ENCODE measurements at places on chromosomes 3 and 15.
A peak's percentile ranks its signal among the peaks of the same experiment; 100 is the strongest.

- peak; percentile 89 for DNase-seq
Observed at GRCh38 chr3:120688121-120688520, 6.1 kb upstream of the HGD start.

DNA sequence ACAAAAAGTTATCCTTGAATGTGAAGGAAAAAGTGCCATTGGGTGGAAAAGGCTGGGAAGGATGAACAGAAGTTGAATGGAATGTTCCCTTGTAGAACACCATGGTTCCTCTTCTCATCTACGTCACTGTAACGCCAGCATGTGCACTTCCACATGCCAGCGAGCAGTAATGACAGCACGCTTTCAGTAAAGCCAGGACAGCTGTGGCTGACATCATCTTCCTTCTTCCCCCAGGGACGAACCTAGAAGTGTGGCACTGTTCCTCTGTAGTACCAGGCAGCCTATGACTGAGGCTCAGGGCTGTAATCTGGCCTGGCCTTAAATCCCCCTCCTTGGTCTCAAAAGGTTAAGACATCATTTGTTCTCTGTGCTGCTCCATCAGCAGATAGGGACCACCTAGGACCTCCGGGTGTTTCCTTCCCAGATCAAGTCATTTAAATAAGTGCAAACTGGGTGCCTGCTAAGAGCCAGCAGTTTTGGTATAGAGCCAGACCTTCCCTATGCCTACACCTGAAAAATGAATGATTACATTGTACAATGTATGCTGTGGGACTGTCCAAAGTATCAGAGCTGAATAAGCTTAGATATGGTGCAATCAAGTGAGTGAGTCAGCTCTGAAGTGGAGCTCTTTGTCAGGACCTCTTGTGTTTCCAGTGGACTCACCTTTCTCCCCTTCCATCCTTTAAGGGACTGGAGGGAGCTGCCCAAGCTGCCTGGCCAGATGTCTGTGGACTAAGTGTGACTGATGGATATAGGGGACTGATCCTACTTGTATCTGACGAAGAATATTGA lies 5.6 kb upstream of the SRPRB start:
- no peak for DNase-seq

DNA sequence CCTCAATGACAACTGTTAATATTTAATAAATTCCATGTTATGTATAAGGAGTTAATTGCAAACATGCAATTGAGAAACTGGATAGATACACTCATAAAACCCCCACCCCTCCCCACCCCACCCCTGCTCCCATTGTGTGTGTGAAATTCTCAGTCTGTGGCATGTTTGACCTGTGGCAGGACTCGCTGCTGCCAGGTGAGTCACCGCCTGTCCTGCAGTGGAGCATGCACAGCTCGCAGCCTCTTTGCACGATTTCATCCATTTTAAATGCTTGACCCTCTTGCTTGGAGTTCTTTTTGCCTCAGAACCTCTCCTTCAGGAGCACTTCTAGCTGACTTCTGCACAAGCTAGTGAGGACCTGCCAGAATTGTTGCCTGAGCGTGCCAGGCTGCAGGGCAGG lies 5.3 kb upstream of the APEH start:
- no peak for DNase-seq

- DNase-seq, result no peak
Observed at GRCh38 chr15:71547011-71547410, 263.3 kb upstream of the NR2E3 start.

DNA sequence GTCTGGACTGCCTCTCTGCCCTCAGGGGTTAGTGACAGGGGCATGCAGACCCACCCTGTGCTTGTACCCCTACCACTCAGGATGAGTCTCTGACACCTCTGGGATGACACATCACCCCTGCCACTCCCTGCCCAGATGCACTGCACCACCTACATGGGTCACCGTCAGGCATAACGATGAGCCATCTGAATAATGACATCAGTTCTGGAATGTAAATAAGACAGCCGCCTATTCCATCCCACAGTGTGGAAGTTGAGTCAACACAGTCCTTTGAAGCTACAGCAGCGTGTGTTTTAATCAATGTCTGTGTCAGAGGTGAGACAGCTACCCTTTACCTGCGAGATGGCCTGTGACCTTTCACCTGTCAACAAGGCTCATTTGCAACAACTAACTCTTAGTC lies 268.7 kb upstream of the ARRDC4 start:
- DNase-seq, result no peak

DNA sequence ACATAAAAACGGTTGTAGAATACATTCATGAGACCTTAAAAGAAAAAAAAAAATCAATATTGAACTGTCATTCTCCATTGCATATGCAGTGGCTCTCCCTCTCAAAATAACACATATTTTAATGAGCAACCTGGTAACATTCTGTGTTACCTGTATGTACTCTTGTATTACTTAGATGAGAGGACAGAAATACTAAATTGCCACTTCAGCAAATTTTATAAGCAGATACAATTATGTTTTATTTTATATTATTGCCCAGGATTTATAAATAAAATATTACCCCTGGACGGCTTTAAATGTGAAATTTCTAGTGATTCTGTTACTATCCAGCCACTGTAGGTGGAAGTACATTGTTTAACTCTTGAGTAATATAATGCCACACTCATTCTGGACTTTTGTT lies 463.2 kb upstream of the ROBO1 start:
- DNase-seq, result no peak

DNA sequence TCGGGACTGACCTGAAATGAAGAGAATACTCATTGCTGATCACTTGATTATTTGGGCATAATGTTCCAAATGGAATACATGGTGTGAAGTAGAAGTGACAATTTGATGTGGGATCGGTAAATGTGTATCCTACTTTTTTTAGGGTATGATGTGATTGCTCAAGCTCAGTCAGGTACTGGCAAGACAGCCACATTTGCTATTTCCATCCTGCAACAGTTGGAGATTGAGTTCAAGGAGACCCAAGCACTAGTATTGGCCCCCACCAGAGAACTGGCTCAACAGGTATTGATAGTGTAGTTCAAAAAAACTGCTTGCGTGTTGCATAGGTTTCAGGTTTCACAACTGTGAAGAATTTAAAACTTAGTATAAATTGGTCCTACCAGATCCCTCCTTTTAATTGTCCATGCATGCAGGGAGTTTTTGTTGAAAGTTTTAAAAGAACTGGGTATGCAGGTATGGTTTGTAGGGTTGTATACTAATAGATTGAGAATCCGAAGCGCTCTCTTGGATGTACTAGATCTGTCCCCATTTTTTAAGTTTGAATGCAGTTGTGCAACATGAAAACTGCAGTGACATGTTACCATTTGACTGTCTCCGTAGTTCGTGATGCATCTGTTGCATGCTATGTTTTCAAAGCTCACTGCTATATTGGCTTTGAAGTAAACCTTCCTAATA lies 1.6 kb downstream of the EIF4A2 start:
- DNase-seq, result no peak

DNA sequence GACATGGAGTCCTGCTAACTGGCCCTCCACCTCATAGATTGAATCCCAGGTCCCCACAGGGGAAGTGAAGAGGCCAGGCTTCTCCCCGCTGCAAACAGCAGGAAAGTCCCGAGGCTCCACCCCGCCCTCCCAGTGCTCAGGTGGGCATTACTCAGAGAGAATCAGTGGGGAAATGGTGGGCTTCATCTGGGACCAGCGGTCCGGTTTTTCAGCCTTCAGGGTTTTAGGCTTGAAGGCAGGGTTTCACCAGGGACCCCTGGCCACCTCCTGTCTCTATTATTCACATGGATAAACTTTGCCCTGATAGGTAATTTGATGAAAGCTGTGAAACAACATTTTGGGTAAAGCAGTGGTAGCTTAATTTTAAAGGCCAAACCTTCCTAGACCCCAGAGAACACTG lies 31.3 kb downstream of the MKRN3 start:
- DNase-seq, result no peak

DNA sequence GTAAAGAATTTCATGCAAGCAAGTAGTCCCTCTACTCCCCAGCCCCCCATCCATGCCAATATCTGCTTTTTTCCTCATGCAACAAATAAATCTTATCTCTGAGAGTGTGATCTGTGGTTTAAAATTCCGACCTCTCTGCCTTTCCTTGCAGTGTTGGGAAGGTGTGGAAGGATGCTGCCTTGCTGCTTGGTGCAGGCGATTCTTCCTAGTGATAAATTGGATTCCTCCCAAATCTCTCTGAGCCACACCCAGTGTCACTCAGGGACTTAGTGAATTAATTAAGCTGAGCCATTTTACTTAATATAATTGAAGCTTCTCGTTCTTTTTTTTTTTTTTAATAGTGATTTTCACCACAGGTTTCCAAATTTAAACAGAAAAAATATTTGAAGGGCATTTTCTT lies 3.4 kb downstream of the GAP43 start:
- no peak for DNase-seq

- DNase-seq, result no peak
Observed at GRCh38 chr3:85502148-85502875, 543.5 kb downstream of the CADM2 start.

- no peak for DNase-seq
Observed at GRCh38 chr3:30198162-30198561, 408.2 kb upstream of the TGFBR2 start.

DNA sequence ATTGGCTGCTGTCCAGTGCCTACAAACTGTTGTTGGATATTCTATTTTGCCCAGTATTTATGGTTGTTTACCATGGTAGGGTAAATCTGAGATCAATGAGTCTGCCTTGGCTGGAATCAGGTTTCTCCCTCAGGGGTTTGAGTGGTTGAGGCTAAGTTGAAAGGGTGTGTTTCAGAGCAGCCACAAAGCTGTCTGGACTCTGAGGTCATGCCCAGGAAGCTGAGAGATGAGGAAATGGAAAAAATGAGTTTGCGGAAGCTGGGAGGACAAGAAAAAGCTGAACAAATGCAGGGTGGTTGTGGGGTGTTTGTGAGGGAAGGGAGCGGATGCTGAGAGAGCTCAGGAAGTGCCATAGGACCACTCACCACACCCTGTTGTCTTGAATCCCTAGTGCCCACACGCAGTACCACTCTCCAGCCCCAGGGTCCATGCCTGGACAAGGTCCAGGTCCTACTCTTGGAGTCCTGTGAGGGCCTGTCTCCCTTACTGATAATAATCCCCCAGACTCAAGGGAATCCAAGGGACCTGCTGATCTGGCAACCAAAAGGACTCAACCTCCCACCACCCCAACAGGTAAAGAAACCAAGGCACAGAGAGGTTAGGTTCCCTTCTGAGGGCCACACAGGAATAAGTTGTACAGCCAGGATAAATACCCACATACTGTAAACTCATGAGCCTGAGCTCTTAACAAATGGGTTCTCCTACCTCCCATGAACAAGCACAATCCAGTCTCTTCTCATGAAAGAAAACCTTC lies 81.6 kb downstream of the PPCDC start:
- DNase-seq, result peak; percentile 92

GRCh38 chr3:107404727-107405469 lies 27.7 kb downstream of the CCDC54 start:
- DNase-seq, result peak; percentile 93

DNA sequence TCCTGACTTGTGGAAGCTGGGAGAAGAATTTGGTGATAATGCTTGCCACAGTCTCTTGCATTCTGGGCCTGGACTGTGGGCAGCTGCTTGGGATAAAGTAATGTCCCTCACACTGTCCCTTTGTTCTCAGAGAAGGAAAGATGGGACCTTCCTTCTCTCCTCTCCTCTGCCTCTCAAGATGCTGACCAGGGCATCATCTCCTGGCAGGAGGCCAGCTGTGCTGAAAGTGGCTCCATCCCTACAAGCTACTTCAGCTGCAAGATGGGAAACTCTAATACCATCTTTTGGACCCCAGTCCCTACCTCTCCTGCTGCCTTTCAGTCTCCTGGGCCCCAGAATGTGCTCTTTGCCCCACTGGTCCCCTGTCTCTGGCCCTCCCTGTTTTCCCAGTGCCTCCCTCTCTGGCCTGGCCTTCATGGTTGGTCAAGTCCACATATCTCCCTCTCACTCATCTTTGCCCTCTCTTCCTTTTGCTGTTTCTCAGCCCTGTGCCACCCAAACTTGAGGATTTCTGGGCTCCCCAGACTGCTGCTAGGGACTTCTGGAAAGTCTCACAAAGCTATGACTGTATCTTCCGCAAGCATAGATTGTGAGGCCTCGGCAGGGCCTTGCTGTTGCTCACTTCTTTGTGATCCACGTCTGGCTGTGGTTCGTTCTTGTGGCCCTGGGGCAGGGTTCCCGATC lies 7.1 kb upstream of the SLC6A20 start:
- no peak for DNase-seq

DNA sequence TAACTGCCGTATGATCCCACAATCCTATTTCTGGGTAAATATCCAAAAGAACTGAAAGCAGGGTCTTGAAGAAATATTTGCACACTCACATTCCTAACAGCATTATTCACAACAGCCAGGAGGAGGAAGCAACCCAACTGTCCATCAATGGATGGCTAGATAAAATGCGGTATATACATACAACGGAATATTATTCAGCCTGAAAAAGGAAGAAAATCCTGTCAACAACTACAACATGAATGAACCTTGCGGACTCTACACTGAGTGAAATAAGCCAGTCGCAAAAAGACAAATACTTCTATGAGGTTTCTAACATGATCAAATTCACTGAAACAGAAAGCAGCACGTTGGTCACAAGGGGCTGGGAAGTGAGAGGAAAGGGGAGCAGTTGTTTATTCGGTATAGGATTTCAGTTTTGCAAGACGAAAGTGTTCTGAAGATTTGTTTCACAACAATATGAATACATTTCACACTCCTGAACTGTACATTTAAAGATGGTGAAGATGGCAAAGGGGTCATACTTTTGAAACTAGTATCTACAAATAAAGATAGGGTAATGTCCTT lies 6.2 kb downstream of the DLG1 start:
- DNase-seq, result no peak

DNA sequence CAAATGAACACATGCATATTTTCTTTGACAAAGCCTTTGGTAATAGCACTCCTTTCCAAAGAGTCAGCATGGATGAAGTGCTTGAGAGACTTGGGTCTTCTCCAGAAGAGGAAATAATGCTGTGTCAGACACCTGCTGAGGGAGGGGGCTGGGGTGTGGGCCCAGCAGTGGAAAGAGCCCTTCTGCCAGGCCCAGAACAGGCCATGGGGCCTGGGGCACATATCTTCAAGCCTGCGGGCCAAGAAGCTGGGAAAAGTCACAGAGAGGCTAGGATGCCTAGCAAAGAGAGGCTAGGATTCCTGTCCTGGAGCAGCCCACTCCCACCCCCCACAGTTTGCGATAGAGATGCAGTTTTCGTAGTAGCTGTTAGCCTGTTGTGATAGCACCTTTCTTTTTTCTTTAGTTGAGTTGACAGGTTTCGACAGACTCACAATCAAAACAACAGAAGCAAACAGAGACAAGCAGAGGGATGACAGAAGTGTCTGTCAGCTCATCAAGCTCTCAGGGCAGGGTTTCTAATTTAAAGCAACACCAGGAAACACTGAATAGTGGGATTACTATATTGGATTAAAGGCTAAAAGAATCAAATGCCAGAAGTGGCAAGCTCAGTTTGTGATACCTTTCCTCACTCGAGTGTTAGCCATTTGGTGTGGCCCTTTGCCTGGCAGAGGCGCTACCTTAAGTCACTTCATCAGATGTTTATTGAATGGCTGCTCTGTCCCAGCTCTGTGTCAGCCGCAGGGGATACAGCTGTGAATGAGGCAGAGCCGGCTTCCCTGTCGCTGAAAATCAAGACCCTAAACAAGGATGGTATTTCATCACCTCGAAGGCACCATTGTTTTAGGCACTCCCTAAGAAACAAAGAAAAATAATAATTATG lies 19.0 kb downstream of the CMTM7 start:
- no peak for DNase-seq
